ENCODE measurements at places on chromosomes 5 and 9.

- no peak for DNase-seq
Observed at GRCh38 chr9:32866273-32866672, 82.9 kb downstream of the TMEM215 start.

- DNase-seq: no peak
Observed at GRCh38 chr5:67591491-67591890, 394.9 kb upstream of the CD180 start.

- DNase-seq: no peak
Observed at GRCh38 chr9:34442770-34443169, 15.6 kb downstream of the FAM219A start.

DNA sequence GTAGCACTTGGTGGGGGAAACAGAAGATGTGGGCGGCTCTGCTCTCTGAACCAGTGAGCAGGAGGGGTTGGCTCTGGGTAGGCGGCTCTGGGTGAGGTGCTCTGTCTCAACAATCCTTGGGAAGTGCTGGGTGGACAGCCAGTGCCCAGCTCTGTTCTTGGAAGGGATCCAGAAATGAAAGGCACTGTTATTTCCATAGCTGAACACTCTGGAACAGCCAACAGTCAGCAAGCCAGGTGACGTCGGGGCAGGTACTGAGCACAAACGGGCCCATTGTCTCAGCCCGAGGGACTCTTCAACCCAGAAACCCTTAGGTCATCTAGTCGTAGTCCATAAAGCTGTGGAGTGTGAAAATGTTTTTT is 36.3 kb downstream of the OLFM1 start:
- DNase-seq: no peak

DNA sequence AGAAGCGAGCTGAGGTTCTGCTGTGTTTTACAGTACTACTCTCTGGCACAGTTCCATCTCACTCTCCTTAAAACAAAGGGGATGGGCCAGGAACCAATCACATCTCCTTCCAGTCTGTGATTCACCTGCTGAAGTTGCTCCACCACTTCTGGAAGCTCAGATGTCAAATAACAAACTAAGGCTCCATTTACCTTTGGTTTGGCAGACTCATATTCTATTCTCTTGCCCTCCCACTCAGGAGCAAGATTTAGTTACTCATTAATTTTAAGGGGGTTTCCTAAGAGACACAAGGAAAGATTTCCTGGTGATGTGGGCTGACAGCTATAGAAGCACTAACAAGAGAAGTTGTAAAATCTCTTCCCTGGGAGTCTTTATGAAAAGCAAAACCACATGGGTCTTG is 37.8 kb upstream of the KIF2A start:
- DNase-seq: no peak

- DNase-seq: no peak
Observed at GRCh38 chr5:160382346-160382745, 11.9 kb upstream of the C1QTNF2 start.

DNA sequence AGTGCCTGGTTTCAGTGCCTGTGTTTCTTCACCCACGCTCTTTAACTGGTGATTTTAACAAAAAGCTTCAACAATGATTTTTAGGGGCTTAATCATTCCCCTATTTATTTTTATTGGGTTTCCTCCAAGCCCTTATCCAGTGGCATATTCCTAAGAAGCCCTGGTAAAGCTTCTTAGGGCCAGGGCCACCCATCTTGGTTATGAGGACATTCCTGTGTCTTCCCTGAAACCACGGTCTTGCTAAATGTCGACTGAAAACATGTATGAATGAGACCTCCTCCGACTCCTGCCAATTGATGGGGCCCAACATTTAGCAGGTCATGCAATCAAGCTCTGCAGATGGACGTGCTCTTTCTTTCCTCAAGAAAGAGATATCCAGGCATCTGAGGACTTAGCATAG is 13.7 kb upstream of the CARTPT start:
- DNase-seq: no peak

GRCh38 chr5:8382456-8382855 is 513.5 kb downstream of the MTRR start:
- DNase-seq: no peak

GRCh38 chr5:33068786-33069185 is 357.7 kb downstream of the NPR3 start:
- no peak for DNase-seq

DNA sequence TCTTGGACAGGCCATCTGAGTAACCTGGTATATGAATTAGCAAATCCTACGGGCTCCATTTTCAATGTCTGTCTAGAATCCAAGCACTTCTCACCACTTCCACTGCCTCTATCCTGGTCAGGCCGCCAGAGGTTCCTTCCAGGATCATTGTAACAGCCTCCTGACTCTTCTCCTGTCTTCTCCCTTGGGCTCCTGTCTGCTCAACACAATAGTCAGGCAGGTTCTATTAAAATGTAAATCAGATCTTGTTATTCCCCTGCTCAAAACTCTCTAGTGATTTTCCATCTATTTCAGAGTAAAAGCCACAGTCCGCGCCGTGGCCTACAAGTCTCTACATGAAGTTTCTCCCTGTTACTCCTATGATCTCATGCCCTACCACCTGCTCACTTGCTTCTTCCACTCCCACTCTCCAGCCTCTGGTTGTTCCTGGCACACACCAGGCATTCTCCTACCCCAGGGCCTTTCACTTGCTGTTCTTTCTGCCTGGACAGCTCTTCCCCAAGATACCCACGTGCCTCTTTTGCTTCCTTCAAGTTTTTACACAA is 21.7 kb downstream of the ZNF366 start:
- no peak for DNase-seq

DNA sequence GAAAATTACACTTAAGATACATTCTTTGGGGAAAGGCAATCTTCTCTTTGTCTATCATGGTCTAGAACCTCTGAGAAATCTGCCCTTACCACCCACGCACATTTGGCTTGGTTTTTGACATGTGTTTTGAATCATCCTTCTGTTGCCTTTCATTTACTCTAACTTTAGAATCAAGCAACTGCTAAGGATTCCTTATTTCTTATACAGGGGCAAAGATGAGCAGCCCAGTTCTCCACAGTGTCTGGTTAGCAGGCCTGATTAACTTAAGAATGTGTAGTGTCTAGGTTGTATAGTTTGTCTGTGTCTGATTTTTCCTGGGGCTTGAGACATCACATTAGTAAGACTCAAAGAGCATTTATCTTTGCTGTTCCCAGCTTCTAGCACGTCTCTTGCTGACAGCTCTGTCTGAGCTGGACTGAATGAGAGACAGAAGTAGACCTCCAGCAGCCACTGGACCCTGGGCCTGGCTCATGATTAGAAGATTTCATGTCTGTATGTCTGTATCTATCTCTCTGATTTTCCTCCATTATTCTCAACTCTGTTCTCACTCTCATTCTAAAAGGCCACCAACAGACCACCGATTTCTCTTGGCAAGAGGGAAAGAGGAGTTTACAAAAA is 31.8 kb upstream of the PCA3 start:
- DNase-seq: no peak

- no peak for DNase-seq
Observed at GRCh38 chr9:96048956-96049831, 173.7 kb downstream of the ERCC6L2 start.
